ENCODE measurements at places on chromosomes 5 and 9. TPM values are rescaled to one million over a fixed set of nuclear protein-coding genes. Genes with fewer than 3 reads are reported as not detected.

Gene IRX2
- 0.56 TPM for total RNA-seq

Gene DAB2
- total RNA-seq = 34.1 TPM

Gene ZBTB26
- 3.4 TPM for total RNA-seq

Gene CEMIP2
- 63.7 TPM for total RNA-seq

Gene PPIC
- 88.0 TPM for total RNA-seq

Gene CER1
- total RNA-seq = not detected

Gene HMMR
- total RNA-seq = 11.8 TPM

Gene ANKRD33B
- total RNA-seq = 1.3 TPM

Gene DBH
- total RNA-seq = not detected

Gene SV2C
- total RNA-seq = under 0.01 TPM

Gene TRAF1
- total RNA-seq = 2.3 TPM

Gene RAB3C
- total RNA-seq = not detected

Gene SYK
- not detected for total RNA-seq

Gene TOR4A
- 31.1 TPM for total RNA-seq

Gene KCNMB1
- 0.19 TPM for total RNA-seq

Gene NDST1
- total RNA-seq = 39.5 TPM

Gene MAMDC4
- 3.3 TPM for total RNA-seq

Gene IFNE
- 9.6 TPM for total RNA-seq

Gene ANKRD18A
- total RNA-seq = under 0.01 TPM

Gene ZNG1C
- 16.9 TPM for total RNA-seq

Gene ZNF474
- total RNA-seq = not detected

Gene MRPL22
- total RNA-seq = 27.6 TPM

Gene NR6A1
- total RNA-seq = 0.19 TPM

All from regular cardiac myocyte (primary cell).